Stimulated activated CD8-positive, alpha-beta memory T cell treated with anti-CD3 and anti-CD28 coated beads, Interleukin-12 subunit alpha, Interleukin-12 subunit beta, amount 100 ng/mL, for 4 hours (primary cell): ENCODE measurements at places on chromosomes 5 and 9.

DNA sequence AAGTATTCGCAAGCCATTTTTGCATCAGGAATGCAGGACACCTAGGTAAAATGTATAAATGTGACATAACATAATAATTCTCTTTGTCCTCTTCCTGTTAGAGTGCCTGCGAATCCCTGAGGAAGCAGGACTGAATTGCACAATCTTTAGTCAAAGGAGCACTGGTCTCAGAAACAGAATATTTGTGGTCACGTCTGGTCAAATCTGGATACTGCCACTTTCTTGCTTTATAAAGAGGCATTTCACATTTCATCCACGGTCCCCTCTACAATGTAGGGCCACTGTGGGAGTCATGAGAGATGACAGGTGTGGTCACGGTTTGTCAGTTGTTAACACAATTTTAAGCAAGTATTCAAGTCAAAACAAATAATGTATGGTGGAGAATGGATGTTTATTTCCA, 564.0 kb downstream of the IRX1 start:
- DNase-seq: no peak

DNA sequence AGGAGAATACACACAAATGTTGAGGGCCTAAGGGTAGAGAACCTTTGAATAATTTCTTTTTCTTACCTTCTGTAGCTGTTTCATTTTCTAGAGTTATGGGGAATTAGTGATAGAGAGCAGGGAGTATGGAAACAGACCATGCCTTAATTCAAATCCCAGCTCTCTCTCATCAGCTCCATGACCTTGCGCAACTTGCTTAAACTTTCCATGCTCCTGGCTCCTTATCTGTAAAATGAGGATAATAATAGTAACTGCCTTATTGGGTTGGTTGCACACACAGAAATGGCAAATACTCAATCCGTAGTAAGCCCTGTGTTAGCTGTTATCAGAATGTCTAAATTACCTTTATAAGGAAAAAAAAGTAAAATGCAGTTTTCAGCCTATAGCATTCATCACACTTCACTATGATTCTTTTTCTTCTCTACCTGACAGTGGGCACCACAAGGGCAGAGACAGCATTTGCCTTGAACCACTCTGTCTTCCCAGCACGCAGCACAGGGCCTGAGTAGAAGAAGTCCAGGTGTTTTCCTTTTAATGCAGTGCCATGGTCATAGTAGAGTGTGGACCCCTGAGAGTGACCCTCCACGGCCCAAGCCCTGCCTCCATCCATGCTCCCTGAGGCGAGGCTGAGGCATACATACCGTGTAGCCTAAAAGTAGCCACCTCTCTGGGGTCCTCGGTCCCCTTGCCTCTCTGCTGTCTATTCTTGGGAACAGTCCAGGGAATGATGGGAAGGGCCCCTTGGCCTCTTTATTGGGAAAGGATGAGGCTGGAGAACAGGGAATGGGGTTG, 17.4 kb downstream of the C5orf15 start:
- DNase-seq: no peak

DNA sequence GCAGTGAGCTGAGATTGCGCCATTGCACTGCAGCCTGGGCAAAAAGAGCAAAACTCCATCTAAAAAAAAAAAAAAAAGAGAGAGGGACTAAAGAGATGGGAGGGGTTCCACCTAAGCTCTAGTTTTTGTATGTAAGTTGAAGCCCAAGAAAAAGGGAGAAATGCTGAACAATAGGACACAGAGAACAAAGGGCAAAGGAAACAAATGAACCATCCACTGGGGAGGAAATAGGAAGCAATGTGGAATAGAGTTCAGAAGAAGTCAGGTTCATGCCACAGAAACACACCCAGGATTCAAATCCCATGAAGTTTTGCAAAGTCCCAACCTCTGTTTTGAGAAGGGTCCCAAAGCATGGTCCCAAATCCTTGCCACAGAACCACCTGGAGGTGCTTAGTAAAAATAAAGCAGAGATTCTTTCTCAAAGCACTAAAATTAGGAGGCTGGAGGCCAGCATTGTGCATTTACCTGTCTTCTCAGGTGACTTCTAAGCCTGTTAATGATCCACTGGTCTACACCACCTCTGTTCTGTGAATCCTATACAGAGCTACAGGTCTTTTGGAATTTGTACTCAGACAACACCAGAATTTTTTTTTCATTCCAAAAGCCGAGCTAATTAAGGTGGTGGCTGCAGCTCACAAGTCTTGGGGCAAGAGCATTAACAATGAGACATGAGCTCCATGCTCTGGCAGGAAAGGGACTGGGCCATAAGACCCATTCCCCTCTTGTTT, 177.6 kb downstream of the DOCK8 start:
- no peak for DNase-seq

DNA sequence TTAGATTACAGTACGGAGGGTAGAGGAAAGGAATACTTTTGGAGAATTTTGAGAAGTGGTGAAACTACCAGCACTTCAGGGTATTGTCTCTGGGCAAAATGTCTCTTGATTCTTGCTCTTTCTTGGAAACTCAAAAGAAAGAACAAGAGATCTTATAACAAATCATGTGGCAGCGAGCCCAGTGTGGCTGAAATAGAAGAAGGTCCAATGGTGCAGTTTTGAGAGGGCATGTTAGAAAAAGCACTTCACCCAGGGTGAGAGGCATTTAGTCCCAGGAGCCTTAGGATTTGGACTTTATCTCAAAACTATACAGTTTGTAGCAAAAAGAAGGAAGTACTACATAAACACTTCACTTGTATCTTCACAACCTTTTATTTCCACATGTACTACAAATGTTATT, 39.4 kb downstream of the NNT start:
- no peak for DNase-seq
